Right renal cortex interstitium (tissue), 3 donors: ENCODE measurements at places on chromosomes 4 and X. TPM values are rescaled to one million over a fixed set of nuclear protein-coding genes. Genes with fewer than 3 reads are reported as not detected.

EDA gene
- 6.3 TPM for polyA plus RNA-seq

- DNase-seq: no peak
Observed at GRCh38 chr4:87216469-87216868, 3.9 kb downstream of the KLHL8 start.

GRCh38 chr4:146049802-146050201, 111.2 kb upstream of the ZNF827 start:
- no peak for DNase-seq

DNA sequence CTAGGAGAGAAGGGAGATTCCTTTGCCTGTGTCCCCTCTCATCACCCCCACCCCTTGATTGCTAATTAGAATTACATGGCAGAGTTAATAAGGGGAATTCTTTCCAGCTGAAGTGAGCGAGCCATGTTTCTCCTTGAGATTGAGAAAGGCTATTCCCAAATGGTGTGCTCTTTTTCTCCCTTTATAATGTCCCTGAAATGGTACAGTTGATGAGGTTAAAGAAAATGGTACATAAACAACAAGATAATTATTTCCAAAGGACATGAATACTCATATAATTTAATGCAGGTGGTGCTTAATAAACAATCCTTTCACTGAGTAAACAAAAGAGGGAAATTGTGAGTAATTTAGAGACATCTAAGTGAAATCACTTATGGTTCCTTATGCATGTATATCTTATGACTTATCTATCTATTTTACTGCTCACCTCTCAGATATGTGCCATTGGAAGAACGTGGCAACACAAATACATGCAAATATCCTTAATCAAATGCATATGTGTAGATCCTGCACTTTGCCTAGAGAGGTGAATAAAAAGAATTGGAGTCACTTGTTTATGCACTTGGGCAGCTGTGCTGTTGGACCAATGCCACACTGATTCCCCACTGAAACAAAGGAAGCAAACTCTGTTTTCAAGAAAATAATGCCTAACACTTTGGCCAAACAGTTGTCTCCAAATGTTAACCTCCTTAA, 106.6 kb upstream of the WDR44 start:
- DNase-seq: no peak
